ENCODE measurements at places on chromosomes 1 and 21. TPM values are rescaled to one million over a fixed set of nuclear protein-coding genes. Genes with fewer than 3 reads are reported as not detected.

The FCRL2 gene
- not detected for total RNA-seq

DNA sequence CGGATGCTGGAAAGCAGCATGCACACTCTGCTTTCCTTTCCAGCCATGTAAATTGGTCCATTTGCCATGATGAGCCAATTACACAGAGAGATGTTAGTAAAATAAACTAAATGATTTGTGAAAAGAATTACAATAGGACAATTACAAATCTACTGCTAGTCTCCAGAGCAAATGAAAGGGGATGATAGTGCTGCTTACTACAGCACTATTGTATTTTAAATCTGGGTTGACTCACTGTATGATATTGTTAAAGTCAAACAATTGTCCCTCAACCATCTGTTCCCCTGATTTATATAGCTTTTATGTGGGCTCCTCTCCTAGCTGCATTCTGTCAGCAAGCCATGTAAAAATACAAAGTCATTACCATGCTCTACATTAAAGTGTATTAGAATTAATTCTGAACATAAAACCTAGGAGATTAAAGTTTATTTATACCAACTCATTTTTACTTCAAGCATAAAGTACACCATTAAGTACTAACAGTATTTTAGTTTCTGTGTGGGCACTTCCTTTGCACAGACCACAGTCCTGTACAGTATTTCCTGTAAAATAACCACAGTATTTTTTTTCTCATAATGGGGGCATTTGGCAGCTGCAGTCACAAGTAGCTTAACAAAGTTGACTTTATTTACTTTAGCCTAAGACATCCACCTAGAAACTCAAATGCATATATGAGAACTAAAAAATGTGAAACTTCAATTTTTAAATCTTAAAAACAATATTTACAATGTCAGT is 135.8 kb downstream of the VAV3 start:
- DNase-seq = no peak

DNA sequence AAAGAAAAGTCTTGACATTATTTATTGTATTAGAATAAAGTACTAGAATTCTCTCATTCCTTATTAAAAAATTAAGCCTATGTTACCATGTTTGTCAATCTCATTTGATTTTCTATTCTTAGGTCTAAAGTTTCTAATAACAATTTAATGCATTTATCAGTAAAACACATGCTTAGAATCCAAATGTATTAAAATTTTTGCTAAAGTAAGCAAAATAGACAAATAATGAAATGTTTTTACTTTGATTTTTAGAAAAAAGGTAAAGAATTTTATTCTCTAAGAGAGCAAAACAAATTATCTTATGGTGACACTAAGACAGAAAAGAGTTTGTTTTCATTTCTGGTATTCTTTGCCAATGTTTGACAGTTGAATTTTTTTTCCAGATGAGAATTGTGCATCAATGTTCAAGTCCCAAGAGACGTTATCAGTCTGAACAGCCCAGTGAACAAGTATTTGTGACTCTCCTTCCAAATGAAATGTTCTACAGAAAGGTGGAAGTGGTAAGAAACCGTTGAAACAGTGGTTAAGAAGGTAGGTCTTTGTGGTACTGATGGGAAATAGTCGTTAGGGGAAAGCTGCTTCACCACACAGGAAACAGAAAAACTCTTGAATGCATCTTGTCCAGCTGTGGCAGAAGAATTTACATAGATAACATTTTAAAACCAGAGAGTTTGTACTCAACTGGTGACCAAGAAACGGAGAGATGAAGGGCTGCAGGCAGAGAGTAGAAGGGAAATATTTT is 402.5 kb downstream of the PTPRC start:
- DNase-seq = no peak

- DNase-seq = peak; percentile 70
These were observed 43.8 kb downstream of the DDR2 start for GRCh38 chr1:162676087-162676486.

DNA sequence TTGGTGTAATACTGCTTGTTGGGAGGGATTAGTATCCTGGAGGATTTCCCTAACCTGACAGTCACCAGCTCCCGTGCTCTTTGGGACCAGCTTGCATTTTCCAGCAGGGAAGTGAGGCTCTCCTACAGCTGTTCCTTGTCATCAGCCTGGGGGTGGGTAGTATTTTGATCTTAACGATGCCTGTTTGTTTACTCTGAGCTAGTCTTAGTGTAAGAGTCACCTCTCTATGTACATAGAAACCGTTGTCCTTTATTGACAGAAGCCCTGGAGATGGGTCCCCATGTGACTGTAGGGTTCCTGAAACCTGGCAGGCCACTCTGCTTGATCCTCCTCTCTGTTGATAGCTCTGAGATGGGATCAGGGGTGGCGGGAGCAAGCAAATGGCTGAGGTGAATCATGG is 58.0 kb downstream of the ACP6 start:
- no peak for DNase-seq

DNA sequence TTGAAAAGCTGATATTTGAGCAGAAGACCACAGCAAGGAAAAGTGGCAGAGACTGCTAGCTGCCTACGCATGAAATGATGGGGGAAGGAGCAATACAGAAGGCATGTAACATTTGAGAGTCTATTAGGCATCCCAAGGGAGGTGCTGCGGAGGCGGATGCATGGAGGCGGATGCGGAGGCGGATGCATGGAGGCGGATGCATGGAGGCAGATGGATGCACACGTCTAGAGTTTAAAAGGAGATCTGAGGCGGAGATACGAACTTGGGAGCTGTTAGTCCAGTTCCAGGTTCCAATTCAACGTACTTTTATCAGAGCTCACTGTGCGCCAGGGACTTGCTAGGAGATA is 744 bp upstream of the DDX20 start:
- peak; percentile 39 for DNase-seq

The BARHL2 gene
- total RNA-seq = not detected

GRCh38 chr1:178607718-178608408 is 95.0 kb downstream of the TEX35 start:
- no peak for DNase-seq

The IGSF9 gene
- total RNA-seq = not detected

GRCh38 chr21:43585514-43585913 is 73.8 kb downstream of the HSF2BP start:
- no peak for DNase-seq

The TEX50 gene
- not detected for total RNA-seq

The SLC25A34 gene
- under 0.01 TPM for total RNA-seq

The KLHL21 gene
- total RNA-seq = 12.0 TPM

GRCh38 chr1:64060611-64061302 is 142.7 kb upstream of the UBE2U start:
- DNase-seq = no peak

DNA sequence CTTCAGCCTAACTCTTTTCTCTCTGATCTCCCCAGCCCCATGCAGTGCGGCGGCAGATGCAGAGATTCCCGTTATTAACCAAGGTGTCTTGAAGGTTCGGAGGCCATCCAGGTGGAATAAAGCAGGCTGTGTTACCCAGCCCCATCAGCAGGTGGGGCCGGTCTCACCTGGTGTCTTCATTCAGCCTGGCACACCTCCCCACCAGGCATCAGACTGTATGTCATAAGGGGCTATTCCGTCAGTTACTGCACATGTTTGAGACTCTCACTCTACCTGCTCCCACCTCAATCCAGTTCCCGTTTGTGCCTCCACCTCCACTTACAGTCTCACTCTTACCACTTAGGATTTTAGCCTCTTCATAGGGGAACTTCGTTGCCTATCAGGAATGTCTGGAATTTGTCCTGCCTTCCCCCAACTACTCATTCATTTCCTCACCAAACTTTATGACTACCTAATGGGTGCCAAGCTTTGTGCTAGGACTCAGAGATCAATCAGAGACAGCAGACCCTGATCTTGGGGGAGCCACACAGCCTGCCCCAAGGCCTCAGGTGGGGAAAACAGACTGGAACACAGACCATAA is 170.2 kb downstream of the PLPP3 start:
- no peak for DNase-seq

DNA sequence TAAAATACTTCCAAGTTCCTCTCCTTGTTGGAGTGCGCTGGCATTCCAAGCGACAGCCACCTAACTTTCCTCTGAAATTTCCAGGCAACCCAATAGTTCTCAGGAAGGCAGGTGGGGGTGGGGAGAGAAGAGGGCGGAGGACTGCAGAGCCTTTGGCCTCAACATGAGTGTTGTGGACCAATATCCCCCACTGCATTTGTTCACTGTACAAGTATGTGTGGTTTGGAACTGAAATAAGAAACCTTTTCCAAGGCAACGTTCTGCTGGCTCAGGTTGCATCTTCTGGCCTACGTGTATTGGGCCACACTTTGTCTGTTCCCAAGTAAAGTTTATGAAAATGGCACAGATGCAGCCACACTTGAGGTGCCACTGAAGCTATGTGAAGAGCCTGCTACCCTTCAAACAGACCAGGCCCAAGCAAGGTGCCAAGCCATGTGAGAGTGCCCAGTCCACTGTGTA is 153.4 kb downstream of the DHRS3 start:
- DNase-seq = peak; percentile 97

The CCDC28B gene
- total RNA-seq = 17.2 TPM

DNA sequence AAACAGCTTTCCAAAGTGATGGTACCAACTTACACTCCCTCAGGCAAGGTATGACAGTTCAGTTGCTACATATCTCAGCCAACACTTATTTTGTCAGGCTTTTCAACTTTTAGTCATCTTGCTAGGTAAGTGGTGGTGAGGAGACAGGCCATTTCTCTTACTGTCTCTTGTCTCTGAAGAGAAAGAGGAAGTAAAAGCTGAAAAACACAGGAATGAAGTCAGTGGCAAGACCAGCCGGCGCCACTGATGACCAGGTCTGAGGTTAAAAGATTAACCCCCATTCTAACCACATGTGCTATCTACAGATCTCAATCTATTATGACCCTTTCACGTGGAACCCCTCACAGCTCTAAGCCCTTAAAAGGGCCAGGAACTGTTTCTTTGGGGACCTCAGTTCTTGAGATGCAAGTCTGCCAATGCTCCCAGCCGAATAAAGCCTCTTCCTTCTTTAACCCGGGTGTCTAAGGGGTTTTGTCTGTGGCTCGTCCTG is 4.2 kb downstream of the ADCY10 start:
- no peak for DNase-seq

- DNase-seq = no peak
These were observed 61.4 kb upstream of the PAX7 start for GRCh38 chr1:18569251-18569650.

The ATG4C gene
- 7.2 TPM for total RNA-seq

DNA sequence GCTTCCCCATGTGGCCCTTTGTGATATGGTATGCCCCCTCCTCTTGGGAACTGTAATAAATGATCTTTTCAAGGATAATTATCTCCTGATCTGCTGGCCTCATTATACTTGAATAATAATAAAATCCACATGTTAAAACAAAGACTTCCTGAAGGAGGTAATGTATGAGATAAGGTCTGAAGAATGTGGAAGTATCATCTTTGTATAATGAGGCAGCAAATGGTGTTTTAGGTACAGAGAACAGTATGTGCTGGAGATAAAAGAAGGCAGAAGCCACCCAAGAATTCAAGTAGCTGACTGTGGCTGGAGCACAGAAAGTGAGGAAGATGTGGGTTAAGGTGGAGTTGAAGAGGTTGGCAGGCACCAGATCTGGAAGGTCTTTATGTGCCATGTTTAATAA is 12.8 kb upstream of the COG2 start:
- no peak for DNase-seq

DNA sequence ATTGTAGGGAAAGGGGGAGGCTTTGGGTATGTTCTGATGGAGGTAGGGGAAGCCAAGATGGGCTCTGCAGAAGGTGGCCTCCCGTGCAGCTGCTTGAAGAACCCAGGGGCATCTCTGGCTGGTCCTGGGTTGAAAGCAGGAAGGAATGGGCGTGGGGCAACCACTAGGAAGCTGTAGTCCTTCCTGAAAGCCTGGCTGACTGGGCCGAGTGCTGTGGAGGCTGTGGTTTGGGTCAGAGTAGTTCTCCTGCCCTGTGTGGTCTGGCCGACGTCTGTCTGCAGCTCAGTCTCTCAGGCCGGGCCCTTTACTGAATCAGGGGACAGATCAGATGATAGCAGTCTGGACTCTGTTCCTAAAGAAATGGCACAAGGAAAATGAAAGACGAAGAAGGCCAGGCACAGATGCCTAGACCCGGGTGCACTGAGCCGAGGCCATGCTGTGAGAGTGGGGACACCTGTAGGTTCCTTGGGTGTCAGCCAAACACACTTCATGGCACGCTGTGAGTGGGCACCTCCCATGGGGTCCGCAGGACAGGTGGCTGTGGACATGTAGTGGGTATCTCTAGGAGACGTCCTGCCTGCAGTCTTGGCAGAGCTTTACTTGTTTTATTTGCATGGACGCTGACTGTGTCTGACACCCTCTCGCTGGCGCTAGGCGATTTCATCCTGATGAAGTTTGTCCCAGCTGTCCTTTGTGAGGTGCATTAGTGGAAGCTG is 87.0 kb downstream of the POFUT2 start:
- no peak for DNase-seq

GRCh38 chr1:52662645-52663313 is 29.8 kb downstream of the SHISAL2A start:
- peak; percentile 52 for DNase-seq

DNA sequence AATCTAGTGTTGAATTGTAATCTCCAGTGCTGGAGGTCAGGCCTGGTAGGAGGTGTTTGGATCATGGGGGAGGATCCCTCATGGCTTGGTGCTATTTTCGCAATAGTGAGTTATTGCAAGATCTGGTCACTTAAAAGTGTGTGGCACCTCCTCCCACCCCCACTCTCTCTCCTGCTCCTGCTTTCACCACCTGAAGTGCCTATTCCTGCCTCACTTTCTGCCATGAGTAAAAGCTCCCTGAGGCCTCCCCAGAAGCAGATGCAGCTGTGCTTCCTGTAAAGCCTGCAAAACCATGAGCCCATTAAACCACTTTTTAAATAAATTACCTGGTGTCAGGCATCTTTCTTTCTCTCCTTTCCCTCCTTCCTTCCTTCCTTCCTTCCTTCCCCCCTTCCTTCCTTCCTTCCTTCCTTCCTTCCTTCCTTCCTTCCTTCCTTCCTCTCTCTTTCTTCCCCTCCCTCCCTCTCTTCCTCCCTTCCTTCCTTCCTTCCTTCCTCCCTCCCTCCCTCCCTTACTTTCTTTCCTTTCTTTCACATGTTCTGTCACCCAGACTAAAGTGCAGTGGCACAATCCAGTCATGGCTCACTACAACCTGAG is 172.4 kb downstream of the C1orf21 start:
- DNase-seq = no peak

The VWA5B1 gene
- total RNA-seq = not detected

Data from IMR-90 (cell line).